ENCODE measurements at places on chromosomes 12 and 14. TPM values are rescaled to one million over a fixed set of nuclear protein-coding genes. Genes with fewer than 3 reads are reported as not detected.

GRCh38 chr14:95518045-95518751 is 1.7 kb upstream of the SYNE3 start:
- no peak for DNase-seq

DNA sequence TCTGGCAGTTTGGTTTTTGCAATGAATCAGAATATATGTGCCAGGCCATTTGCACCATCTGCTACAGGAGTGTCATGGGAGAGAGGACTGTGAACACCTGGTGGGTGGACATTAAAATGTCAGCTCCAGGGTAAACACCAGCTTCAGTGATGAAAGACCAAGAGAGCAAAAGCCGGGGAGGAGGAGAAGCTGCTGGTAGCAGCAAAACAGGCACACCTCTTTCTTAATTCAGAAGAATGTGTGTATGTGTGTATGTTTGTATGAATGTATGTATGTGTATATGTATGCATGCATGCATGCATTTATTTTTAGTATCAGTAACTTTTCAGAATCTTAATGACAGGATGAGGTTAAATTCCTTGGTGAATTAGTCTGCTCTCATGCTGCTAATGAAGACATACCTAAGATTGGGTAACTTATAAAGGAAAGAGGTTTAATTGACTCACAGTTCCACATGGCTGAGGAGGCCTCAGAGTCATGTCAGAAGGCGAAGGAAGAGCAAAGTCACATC is 357.4 kb upstream of the PRICKLE1 start:
- DNase-seq: no peak

GRCh38 chr14:63727231-63727735 is 582 bp downstream of the SGPP1 start:
- peak; percentile 65 for DNase-seq

The DDN gene
- polyA plus RNA-seq: 32.5 TPM

DNA sequence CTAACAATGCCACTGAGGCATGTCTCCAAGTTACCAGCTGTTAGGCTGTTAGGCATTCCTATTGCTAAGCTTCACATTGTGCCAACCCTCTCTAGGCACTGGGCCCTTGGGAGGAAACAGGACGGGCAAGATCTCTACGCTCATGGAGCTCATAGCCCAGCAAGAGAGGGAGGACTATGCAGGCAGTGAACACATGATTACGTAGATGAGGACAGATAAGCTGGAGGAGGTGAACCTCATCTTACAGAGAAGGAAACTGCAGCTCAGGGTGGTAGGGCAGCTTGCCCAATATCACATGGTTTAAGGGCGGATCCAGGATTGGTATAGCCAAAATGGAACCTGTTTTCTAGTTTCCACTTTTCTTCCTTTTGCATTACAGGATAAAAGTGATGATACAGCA is 7.8 kb downstream of the UBE3B start:
- DNase-seq: no peak

- DNase-seq: no peak
Observed at GRCh38 chr12:131130311-131130911, 176.7 kb downstream of the ADGRD1 start.

The NFE2 gene
- 1.7 TPM for polyA plus RNA-seq

DNA sequence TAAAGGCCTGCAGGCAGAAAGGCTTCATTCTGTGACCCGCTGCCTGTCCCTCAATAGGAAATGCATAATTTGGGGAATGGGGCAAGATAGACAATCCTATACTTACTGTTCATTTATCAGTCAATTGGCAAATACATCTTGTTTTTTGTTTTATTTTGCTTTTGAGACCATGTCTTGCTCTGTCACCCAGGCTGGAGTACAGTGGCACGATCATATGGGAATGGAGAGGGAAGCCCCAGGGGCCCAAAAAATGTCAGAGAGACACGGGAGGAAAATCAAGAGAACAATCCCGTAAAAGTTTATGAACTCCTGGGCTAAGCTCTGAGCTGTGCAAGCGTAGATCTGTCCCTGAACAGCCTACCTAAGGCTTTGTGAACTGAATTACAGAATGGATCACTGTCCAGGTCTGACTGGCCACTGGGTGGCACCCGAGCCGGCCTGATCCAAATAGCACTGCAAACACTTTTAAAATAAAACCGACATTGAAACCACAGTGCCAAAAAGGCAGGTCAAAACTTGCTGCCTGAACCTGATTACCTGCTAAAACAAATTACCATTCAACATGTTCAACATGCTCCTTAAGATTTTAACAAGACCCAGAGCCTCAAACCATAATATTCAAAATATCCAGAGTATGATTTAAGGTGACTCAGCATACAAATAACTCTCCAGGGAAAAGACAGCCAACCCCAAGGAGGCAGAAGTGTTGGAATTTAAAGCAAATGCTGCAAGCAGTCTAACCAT is 11.8 kb downstream of the COPS7A start:
- no peak for DNase-seq

The RXYLT1 gene
- 20.1 TPM for polyA plus RNA-seq

GRCh38 chr14:102318781-102319276 is 717 bp upstream of the ZNF839 start:
- no peak for DNase-seq

DNA sequence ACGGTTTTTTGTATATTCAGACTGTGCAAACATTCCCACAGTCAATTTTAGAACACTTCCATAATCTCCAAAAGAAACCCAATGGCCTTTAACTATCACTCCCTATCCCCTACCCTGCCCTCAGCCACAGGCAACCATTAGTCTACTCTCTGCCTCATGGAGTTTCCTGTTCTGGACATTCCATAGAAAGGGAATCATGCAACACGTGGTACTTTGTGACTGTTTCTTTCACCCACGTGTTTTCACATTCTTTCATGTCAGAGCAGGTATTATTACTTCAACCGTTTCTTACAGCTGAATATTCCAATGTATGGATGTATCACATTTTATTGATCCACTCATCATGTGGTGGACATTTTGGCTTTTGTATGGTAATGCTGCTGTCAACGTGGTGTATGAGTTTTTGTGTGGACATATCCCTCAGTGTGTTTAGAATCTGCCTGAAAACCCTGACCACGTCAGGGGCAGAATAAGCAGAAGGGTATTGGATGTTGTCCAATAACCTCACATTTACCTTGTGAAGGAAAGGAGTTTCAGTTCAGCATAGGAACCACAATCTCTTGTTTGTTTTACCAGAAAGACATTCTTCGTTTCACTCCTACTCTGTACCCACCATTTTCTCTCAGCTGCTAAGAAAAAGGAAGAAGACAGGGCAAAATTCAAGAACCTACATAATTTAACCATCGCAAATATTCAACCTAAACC is 107.5 kb upstream of the DYRK2 start:
- DNase-seq: no peak

- DNase-seq: no peak
Observed at GRCh38 chr14:74392616-74393570, 33.1 kb downstream of the SYNDIG1L start.

- DNase-seq: no peak
Observed at GRCh38 chr12:3281588-3282383, 204.6 kb downstream of the TSPAN9 start.

The RNASE9 gene
- not detected for polyA plus RNA-seq

GRCh38 chr12:9331218-9331626 is 123.0 kb upstream of the PZP start:
- peak; percentile 54 for DNase-seq

- DNase-seq: no peak
Observed at GRCh38 chr14:68965261-68965761, 13.8 kb downstream of the ACTN1 start.

The AREL1 gene
- 18.1 TPM for polyA plus RNA-seq

DNA sequence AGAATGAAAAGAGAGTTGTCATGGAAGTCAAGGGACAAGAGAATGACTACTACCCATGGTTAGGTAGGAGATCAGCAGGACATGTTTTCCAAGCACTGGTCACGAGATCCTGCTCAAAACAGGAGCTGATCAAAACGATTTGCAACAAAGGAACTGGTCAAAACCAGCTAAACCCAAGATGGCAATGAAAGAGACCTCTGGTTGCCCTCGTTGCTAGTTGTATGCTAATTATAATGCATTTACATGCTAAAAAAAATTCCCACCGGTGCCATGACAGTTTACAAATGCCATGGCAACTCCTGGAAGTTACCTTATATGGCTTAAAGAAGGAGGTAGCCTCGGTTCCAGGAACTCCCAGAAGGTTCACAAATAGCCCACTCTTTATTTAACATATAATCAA is 95.0 kb upstream of the OTX2 start:
- DNase-seq: no peak

The TMEM116 gene
- 12.1 TPM for polyA plus RNA-seq

- no peak for DNase-seq
Observed at GRCh38 chr12:88188180-88188579, 46.1 kb downstream of the TMTC3 start.

DNA sequence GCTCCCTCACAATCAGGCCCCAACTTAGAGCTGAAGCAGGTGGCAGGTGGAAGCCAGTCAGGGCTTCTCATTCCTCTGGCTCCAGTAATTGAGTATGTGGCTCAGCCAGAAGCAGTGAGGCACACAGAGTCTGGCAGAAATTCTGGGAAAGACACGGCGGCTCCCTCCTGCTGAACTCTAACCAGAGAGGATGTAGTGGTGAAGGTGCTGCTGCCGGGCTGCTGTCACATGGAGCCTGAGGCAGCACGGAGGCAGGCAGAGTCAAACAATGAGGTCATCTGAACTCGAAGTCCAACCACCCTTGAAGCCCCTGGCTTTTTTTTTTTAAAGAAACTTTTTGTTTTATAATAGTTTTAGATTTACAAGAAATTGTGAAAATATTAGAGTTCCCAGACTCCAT is 33.4 kb upstream of the SMOC1 start:
- no peak for DNase-seq

- no peak for DNase-seq
Observed at GRCh38 chr12:65858831-65859230, 34.5 kb downstream of the HMGA2 start.
